T-helper 2 cell (primary cell): ENCODE measurements at places on chromosomes 16 and 17.

DNA sequence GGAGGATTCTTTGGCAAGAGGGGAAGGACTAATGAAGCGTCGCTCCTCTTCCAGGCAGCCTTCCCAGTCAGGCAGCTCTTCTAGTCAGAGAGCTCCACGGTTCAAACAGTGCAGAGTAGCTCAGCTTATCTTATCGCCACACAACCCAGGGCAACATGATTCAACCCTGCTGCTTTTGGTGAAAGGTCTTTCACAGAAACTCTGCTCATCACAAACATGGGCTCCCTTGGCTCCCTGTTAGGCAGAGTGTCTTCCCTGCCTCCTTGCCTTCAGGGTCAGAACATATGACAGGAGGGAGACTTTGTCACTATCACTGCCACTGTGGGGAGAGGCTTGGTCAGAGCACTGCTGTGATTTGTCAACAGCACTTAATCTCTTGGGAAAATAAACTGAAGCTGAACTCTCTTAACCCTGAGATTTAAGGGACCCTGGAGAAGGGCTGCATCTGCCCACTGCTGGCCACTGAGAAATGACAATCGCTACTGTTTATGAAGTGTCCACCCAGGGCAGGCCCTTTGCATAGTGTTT is 6.9 kb upstream of the SLC13A2 start:
- no peak for DNase-seq

- no peak for DNase-seq
Measured at GRCh38 chr17:76307299-76307965, 644 bp downstream of the QRICH2 start.

- no peak for DNase-seq
Measured at GRCh38 chr16:70388006-70388680, 41.4 kb downstream of the DDX19A start.

DNA sequence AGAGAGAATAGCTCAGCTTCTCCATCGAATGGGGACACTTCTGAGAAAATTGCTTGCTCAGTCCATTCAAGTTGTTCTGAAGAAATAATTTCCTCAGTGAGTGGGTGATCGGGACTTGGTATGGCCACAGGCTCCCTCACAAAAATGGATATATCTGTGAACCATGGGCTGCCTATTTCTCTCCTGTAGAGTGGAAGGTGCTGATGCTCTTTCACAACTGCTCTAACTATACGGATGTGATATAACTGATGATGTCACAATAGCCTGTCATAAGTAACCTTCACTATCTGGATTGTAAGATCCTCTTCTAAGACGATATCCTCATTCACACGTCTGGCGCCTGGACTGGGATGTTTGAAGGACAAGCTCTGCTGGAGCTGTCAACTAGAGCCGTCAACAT is 4.7 kb upstream of the CCL18 start:
- DNase-seq, result no peak

GRCh38 chr16:14629612-14629918 is 495 bp downstream of the PARN start:
- no peak for DNase-seq

- DNase-seq, result no peak
Measured at GRCh38 chr16:3175157-3176093, 12.6 kb upstream of the OR1F1 start.

GRCh38 chr17:43768382-43768781 is 9.8 kb upstream of the SOST start:
- no peak for DNase-seq

- DNase-seq, result no peak
Measured at GRCh38 chr16:23679274-23679985, 741 bp downstream of the PLK1 start.

GRCh38 chr16:50081428-50082018 is 15.8 kb downstream of the HEATR3 start:
- DNase-seq, result no peak

GRCh38 chr16:51167170-51167895 is 16.3 kb upstream of the SALL1 start:
- no peak for DNase-seq

DNA sequence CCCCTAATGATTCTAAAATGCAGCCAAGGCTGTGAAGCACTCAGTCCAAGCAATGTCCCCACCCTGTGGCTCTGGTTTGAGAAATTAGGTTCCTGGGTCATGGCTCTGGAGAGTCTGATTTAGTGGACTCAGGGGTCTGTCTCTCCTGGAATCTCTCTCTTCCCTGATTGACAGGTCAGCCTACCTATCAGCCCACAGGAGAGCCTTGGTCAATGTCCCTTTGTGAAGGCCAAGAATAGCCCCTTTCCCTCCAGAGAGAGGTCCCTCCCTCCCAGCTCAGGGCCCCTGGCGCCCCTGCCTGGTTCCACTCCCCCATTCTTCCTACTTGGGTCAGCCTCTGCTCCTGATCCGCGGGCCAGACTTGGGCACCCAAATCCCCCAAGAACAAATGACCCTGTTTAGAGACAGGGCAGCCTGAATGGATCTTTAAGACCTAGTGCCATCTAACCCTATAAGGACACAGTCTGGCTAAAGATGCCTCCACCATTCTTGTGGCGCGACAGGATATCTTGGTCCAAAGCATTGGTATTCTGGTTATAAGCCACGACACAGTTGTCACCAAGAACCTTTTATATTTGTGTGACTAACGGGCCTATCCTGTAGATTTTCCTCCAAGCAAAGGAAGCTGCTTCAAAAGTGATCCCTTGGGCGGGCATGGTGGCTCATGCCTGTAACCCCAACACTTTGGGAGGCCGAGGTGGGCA is 38.3 kb upstream of the PRSS54 start:
- no peak for DNase-seq

- no peak for DNase-seq
Measured at GRCh38 chr16:87207509-87207908, 109.7 kb downstream of the C16orf95 start.

DNA sequence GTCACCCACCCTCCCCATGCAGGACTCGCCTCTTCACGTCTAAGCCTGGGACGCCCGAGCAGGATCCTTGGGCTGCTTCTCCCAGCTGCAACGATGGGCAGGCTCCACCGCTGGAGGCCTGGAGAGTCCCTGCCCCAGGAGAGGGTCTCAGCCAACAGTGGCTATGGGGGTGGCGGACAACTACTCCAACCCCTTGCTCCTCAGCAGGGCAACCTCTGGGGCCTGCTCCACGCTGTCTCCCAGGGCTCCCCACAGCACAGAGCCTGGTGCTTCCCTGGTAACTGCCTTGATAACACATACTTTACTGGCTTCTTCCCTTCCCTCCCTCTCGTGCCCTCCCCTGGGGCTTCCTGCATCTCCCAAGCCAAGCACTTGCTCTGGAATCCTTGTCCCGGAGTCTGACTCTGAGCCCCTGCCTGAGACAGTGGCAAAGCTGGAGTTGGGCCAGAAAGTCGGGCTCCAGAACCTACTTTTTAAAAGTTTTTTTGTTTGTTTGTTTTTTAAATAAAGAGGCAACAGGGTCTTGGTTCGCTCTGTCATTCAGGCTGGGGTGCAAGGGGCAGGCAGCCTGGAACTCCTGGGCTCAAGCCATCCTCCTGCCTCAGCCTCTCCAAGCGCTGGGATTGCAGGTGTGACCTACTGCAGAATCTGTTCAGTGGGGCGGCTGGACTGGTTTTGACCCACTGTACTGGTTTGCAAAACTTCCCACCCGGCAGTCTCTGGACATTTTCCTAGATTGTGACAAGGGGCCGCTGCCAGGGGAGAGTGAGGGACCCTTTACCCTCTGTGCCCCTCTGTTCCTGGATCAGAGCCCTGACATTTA is 99.4 kb downstream of the TNFRSF13B start:
- DNase-seq, result no peak

DNA sequence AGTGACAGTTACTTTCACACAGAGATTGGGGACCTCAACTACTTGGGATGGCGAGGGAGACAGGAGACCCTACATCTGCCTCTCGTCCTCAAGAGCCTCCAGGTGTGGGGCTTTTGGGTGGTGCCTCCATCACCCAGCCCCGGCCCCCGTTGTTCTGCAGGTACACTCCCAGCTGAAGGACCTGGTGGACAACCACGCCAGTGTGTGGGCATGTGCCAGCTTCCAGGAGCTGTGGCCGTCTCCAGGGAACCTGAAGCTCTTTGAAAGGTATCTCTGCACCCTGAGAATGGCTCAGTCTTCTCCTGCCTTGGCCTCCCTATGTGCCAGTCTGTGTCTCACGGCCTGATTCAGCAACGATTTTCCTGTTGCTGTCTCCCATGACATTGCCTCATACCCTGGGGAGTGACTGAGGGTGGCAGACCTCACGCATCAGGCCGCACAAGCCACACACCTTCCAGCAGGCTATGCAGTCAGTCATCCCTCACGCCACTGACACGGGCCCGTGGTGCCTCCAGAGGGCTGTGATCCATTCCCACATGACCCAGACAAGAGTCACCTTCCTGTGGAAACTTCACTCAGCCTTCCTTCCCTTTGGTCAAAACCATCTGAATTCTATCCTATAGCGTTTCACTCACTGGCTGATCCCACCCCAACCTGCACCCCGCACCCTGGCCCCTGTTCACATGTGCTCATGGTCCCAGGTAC is 3.7 kb downstream of the CCNF start:
- DNase-seq, result no peak

- DNase-seq, result no peak
Measured at GRCh38 chr17:250487-251300, 69.2 kb upstream of the DOC2B start.

DNA sequence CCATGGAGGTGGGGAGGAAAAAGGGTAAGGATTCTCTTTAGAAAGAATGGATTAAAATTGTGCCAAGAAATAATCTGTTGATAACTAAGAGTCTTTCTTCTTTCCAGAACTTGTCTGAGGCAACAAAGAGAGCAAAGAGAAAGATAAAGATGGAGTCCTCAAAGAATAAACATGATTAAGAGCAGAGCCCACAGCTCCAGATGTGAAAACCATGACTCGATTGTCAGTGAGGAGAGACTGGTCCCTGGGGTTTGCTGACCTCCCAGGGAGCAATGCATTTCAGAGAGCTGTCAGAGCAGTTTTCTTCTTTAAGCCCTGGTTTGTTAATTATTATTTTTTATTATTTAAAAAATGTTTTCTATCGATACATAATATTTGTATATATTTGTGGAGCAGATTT is 74.6 kb downstream of the TMEM100 start:
- no peak for DNase-seq

DNA sequence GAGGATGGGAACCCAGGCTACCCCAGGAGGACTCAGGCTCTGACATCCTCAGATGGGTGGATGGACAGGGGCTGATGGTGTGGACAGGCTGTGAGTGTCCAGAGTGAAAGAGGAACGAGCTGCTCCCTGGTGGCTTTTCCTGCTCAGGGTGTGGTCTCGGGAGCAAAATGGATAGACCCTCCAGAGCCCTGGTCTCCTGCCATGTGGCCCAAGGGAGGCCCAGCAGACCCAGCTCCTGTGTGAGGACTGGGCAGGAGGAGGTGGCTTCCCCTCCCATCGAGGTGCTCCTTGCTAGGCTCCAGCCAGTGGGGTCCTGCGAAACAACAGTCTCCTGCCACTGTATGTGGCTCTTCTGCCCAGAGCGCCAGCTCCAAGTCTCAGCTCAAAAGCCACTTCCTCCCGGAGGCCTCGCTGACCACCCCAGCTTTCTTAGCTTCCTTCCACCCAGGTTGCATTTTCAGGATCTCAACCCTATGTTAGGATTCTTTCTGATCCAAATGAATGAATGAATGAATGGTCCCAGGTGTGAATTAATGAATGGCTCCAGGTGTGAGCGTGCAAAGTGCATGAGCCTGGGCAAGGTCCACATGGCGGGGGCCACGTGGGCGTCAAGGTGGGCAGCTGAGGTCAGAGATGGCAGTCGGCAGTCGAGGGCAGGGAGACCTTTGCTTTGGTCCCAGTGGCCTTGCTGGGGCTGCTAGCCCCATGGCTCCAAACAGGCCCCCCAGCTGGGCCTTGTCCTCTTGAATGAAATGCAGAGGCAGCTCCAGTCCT is 120.3 kb upstream of the CIBAR2 start:
- no peak for DNase-seq

DNA sequence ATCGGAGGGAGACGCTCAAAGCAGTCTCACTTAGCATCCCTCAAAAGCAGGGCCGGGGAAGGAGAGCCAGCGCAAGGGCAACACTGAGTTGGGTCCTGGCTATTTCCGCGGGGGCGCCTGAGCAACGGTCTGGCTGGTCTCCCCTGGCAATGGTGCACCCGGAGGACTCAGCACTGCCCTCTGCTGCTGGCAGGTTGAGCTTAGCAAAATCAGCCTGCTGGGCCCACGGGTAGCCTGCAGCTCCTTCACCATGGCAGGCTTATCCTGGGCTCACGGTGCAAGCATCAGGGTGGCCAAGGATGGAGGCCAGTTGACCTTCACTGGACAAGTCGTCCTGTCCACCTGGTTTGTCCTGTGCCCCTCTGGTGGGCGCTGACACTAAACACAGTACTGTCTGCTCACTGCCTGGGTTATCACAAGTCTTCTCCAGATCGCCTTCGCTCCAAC is 14.4 kb upstream of the ALDH3A1 start:
- peak; percentile 36 for DNase-seq

- no peak for DNase-seq
Measured at GRCh38 chr17:70132505-70132904, 36.8 kb upstream of the KCNJ2 start.

- peak; percentile 82 for DNase-seq
Measured at GRCh38 chr17:4710693-4711634, 532 bp downstream of the ARRB2 start.

DNA sequence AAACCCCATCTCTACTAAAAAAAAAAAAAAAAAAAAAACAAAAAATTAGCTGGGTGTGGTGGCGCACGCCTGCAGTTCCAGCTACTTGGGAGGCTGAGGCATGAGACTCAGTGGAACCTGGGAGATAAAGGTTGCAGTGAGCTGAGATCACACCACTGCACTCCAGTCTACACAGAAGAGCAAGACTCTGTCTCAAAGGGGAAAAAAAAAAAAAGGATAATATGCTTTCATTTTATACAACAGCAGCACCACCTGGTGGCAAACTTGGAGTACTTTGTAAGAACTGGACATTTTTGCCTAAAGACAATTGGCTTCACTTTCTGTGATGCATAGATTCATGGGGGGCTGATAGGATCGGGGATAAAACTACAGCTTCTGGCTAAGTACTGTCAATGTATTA is 8.5 kb downstream of the CHTF8 start:
- DNase-seq, result peak; percentile 43

DNA sequence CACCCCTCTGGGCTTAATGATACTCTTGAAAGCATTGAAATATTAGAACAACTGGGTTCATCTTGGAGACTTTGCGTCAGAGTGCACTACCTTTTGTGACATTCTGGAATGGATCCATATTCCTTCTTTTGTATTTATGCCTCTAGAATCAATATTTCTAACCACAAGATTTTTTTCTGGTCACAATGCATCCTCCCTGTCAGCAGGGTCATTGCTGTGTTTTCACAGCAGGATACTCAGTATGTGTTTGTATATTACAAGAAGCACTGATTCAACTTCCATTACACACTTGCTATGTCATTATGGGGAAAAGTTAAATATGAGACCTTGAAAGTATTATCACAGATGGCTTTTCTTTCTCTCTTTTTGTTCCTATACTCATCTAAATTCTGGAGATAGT is 370.0 kb downstream of the HS3ST3B1 start:
- no peak for DNase-seq

GRCh38 chr16:2663553-2664546 is 18.5 kb upstream of the KCTD5 start:
- DNase-seq, result no peak
